Mesothelial cell of epicardium (in vitro differentiated cells): ENCODE measurements at places on chromosomes 3 and 15.

GRCh38 chr3:170741756-170742529 is 128.1 kb downstream of the RPL22L1 start:
- peaks cover 52% of the 10 kb centered on the region for H3K4me1 ChIP-seq
- H3K4me3 ChIP-seq: no peak overlapping the region
- peak overlapping the region; percentile 68 for H3K27ac ChIP-seq
- no peaks in the 10 kb centered on the region for H3K36me3 ChIP-seq
- H3K27me3 ChIP-seq: no peaks in the 10 kb centered on the region

GRCh38 chr3:18778598-18778997 is 353.5 kb upstream of the SATB1 start:
- no peak overlapping the region for H3K27ac ChIP-seq
- H3K36me3 ChIP-seq: no peaks in the 10 kb centered on the region
- no peak overlapping the region for H3K4me3 ChIP-seq
- no peak for DNase-seq
- no peaks in the 10 kb centered on the region for H3K4me1 ChIP-seq

DNA sequence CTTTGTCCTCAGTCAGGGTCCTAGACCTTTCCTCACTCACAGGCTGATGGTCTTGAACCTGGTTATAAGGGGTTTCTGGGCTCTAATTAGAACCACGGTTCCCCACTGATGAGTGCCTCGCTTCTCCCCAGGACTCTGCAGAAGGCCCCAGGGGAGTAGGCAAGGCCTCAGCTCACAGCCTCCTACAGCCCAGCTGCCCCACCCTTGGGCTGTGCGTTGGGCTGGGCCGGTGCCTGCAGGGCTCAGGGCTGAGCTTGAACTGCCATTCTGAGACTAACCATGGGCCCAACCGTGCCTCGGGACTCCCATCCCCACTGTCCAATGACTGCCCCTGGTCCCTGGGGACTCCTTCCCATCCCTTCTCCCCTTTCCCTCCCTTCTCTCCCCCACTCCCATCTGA is 25.6 kb downstream of the CLEC3B start:
- H3K4me1 ChIP-seq: peaks cover 16% of the 10 kb centered on the region
- no peak overlapping the region for H3K27ac ChIP-seq
- DNase-seq: no peak
- H3K27me3 ChIP-seq: peaks cover 13% of the 10 kb centered on the region

DNA sequence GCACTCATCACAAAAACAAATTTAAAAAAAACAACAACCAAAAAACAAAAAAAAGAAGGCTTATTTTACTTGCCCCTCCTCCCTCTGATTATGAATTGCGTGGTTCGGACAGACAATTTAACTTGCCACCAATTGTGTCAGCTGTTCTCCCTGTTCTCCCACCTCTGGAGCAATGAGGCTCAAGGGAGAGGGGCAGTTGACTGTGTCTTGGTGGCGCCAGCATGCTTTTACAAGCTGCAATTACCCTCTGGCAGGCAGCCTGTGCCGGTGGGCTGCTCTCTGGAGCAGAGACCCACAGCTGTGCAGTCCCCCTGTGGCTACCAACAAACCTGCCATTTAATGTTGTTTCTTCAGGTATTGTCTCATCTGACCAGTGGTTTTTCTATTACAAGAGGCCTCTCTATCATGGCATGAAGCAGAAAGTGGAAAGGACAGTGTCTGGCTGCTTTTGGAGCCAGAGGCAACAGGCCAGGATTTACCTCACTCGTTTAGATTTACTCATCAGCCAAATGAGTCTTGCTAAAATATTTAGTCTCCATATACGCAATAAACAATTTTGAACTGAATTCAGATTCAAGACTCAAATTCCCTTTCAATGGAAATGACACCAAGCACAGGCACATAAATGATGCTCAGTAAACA is 192.0 kb upstream of the TPRG1 start:
- H3K27ac ChIP-seq: no peak overlapping the region
- no peaks in the 10 kb centered on the region for H3K27me3 ChIP-seq
- no peak overlapping the region for H3K4me3 ChIP-seq
- H3K4me1 ChIP-seq: no peaks in the 10 kb centered on the region

GRCh38 chr3:66486202-66486601 is 14.6 kb downstream of the LRIG1 start:
- H3K27me3 ChIP-seq: peaks cover 32% of the 10 kb centered on the region
- no peak for DNase-seq
- H3K36me3 ChIP-seq: no peaks in the 10 kb centered on the region
- no peak overlapping the region for H3K27ac ChIP-seq

- no peak for DNase-seq
- H3K27me3 ChIP-seq: no peaks in the 10 kb centered on the region
- peaks cover 3% of the 10 kb centered on the region for H3K36me3 ChIP-seq
- H3K4me3 ChIP-seq: no peak overlapping the region
- peaks cover 12% of the 10 kb centered on the region for H3K4me1 ChIP-seq
- H3K27ac ChIP-seq: no peak overlapping the region
Observed at GRCh38 chr3:46829699-46830208, 33.5 kb downstream of the MYL3 start.
